Activated naive CD4-positive, alpha-beta T cell treated with anti-CD3 and anti-CD28 coated beads, Interleukin-2, amount 50 U/mL, for 16 hours (primary cell): ENCODE measurements at places on chromosomes 4 and X.

GRCh38 chr4:1973218-1973617, 35.6 kb downstream of the NELFA start:
- peak; percentile 7 for DNase-seq

DNA sequence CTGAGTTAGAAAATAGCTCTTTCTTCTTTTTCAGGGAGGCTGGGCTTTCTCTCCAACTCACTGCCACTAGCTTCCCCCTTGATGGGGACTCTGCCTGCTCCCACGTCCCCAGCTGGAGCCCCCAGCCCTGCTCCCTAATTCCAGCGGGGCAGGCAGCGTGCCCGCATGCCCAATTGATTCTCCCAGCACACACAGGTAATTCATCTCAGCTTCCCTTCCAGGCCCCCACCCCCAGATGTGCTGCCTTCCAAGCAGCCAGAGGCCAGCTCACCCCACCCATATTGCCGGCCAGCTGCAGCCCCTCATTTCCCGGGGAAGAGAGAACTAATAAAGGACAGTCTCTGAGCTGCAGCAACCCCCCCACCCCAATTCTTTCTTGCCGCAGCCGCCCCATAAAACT, 69.8 kb downstream of the EFNB1 start:
- no peak for DNase-seq

GRCh38 chrX:49040376-49040955, 2.7 kb downstream of the TFE3 start:
- no peak for DNase-seq

DNA sequence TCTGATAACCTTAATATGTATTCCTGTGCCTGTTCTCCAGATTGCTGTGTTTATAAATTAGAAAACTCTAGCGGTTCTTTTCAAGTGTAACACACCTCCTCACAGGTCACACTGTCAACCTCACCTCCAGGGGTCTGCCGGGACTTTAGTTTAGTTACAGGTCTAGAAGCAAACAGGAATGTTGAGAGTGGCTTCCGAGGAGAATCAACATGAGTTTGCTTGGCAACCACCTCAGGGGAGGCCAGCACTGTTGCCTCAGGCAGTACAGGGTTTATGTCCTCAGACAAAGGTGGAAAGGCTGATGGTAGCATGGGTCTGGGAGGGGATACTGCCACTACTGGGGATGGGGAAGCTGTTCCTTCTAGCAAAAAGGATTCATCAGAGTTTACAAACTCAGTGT, 438.0 kb downstream of the DTHD1 start:
- DNase-seq, result no peak

GRCh38 chrX:44063606-44064005, 90.4 kb upstream of the NDP start:
- DNase-seq, result no peak

DNA sequence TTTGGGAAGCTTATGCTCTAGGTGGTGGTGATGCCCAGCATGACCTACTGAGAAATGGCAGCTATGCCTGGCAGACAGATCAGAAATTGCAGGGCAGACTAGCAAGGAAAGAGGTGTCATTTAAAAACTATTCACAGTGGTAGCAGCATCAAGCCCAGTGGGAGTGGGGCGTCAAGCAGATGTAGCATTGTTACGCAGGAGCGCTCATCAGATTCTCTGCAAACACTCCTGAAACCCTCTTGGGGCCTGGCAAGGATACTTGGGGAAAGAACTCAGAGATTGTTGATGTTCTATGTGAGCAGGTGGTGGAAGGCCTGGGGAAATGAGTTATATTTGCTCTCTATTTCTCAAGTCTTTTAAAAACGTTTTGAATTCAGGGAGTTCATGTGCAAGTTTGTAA, 437.6 kb downstream of the RAPGEF2 start:
- DNase-seq, result no peak

GRCh38 chr4:25750874-25751273, 95.2 kb downstream of the SLC34A2 start:
- no peak for DNase-seq

DNA sequence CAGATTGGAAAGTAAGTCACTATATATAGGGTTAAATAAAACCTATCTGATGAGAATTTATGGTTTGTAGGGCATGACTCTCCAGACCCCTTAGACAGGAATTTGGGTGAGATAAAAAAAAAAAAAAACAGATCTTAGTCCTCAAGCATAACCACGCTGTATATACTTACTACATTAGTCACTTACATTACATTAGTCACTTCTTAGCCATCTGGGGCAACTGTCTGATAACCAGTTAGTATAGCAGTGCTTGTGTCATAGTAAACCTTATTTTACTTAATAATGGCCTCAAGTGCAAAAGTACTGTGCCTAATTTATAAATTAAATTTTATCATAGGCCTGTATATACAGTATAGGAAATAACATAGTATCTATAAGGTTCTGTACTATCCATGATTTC, 60.2 kb upstream of the RPS6KA6 start:
- DNase-seq, result no peak

- no peak for DNase-seq
Measured at GRCh38 chr4:113943863-113944262, 35.6 kb downstream of the ARSJ start.

- DNase-seq, result no peak
Measured at GRCh38 chr4:85761803-85762528, 287.0 kb downstream of the ARHGAP24 start.

DNA sequence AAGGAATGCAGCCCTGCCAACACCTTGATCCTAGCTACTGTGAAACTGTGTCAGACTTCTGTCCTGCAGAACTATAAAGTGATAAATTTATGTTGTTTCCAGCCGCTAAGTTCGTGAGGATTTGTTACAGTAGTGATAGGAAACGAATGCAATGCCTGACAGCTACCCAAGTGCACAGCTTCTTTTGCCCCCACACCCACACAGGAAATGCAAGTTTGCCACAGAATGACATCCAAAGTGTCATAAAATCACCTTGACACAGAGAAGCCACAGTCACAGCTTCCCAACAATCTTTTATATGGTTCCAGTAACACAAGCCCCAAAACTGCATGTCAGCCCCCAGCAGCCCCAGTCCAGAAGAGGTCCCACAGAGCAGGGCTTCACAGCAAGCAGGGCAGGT, 216.9 kb upstream of the S100G start:
- no peak for DNase-seq

DNA sequence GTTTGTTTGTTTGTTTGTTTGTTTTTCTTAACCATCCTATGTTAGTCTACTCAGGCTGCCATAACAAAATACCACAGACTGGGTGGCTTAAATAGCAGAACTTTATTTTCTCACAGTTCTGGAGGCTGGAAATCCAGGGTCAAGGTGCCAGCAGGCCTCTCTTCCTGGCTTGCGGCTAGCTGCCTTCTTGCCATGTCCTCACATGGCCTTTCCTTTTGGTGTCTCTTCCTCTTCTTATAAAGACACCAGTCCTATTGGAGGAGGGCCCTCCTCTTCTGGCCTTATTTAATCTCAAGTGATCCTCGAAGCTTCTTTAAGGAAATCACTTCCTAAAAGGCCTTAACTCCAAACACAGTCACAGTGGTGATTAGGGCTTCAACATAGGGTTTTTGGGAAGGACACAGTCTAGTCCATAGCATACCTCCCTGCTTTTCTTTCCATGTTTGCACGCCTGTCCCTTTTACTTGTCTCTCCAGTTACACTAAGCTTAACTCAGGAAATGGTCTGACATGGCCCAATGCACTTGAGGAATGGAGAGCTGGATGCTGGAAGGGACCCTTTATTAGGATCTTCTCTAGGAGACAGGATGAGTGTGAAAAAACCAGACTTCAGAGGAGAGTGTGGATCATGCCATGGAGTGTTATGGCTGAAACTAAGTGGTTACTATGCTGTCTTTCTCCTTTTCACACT, 36.0 kb upstream of the MGST2 start:
- no peak for DNase-seq

DNA sequence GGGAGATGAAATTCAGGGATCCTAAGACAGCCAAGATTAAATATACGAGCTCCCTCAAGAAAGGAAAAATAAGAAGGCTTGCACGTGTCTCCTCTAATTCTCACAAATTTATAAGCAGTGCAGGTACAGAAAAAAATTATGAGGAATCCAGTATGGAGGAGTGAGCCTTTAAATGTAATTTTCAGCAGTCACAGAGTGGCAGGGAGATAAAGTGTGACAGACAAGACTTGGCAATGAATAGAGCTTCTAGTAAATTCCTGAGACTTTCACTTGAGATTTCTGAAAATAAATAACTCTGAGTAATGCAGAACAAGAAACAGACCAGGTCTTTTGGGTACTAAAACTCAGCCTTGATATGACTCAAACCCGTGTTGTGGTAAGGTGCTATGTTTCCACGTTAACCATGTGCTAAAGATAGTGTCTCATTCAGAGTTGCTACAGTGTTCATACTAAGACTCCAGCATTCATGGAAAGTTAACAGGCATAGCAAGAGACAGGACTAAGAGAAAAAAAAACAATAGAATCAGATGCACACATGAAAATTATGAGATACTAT, 119.8 kb downstream of the SPOCK3 start:
- DNase-seq, result no peak

- DNase-seq, result no peak
Measured at GRCh38 chr4:82681754-82682153, 116.8 kb downstream of the SCD5 start.

- DNase-seq, result no peak
Measured at GRCh38 chrX:19513383-19513782, 1.9 kb downstream of the MAP3K15 start.

DNA sequence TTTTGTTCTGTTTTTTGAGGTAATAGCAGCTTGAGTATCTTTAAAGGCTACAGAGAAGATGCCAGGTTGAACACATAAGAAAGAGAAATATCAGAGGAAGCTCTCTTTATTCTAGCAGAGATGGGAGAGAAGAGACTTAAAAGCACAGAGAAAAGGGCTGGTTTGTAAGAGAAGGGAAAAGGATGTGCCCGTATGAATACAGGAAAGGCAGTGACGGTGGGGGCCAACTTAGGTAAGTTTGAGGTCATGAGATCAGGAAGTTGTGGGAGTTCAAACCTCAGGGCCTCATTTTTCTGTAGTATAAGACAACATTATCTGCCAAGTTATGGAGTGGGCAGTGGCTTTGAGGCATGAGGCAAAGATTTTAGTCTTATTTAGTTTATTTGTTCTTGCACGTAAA, 121.3 kb upstream of the S100G start:
- DNase-seq, result peak; percentile 23

- DNase-seq, result no peak
Measured at GRCh38 chrX:5672099-5672498, 556.6 kb downstream of the NLGN4X start.

GRCh38 chrX:47228550-47229270, 4.1 kb upstream of the USP11 start:
- DNase-seq, result no peak

DNA sequence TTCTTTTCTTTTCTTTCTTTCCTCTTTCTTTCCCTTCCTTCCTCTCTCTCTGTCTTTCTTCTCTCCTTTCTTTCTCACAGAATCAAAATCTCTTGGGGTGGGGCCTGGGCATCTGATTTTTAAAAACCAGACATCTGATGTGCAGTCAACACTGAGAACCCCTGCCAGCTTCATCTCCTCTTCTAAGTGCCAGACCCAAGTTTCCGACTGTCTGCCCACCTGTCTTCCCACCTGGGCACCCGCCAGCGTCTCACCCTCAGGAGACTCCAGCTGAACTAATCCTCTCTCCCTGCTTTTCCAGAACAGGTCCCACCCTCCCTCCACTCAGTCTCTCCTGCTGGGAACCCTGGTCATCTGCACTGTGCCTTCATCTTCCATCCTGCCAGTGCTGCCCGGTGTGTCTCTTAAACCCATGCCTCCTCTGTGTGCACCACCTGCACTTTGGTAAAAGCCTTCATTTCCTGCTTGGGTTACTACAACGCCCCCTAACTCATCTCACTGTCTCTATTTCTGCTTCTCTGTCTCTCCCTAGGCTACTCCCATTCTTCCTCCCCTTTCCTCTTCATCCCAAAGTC, 2.8 kb downstream of the SOD3 start:
- DNase-seq, result no peak

- no peak for DNase-seq
Measured at GRCh38 chr4:123867910-123868587, 471.5 kb downstream of the SPRY1 start.
